ENCODE measurements at places on chromosomes 12 and 14.
A peak's percentile ranks its signal among the peaks of the same experiment; 100 is the strongest.

DNA sequence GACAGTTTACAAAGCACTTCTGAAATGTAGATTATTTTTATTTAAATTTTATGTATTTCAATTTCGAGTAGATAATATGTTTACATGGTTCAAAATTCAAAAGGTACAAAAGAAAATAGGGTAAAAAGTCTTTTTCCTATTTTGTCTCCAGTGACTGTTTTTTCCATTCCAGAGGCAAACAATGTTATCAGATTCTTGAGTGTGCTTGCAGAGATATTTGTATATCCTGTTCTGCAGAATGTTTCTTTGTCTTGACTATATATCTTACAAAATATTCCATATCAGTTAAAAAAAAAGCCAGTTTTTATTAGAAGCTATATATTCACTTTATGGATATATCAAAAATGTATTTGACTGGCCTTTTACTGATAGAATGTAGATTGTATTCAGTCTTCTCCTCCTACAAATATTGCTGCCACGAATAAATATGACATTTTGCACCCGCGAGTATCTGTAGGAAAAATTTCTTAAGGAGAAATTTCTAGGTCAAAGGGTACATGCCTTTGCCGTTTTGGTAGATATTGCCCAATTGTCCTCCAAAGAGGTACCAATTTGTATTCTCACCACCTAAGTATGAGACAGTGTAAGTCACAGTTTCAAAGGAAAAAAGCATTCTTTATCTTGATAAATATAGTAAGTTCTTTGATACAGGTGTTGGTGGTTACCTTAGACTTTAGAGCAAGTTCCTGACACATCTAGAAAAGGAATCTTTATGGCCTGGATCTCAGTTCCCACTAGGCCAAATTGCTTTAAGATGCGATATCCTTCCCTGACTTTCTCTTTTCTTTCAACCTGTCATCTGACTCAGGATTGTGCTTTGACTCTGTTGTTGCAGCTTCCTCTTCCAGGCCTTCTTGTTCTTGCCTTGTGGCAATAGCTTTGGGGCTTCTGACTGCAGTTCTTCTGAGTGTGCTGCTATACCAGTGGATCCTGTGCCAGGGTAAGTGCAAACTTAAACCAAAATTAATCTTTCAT, 2.3 kb downstream of the KLRG1 start:
- no peak for DNase-seq

DNA sequence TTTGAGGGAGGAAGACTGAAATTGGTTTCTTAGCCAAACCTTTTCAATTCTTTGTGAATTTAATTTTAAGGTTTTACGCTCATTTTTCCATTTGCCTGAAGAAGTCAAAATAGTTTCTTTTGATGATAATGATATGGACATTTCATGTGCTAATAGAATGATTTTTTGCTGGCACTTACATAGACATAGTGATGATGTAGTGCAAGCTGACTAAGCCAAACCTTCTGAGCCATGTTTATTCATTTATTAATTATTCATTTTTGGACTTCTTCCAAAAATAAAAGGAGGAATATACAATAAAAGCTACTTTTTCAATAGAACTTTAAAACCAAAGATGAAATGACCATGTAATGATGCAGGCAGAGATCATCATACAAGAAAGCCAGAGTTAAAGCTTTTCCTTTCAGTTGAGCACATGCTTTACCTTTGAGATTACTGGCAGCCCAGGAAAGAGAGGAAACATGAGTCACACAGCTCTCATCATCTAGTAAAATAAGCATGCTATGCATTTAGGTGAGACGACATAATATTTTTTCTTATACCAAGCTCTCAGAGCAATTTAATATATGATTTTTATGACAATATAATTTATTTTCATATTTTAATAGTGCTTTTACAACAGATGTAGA, 24.8 kb downstream of the KCNA1 start:
- no peak for DNase-seq

GRCh38 chr14:103002578-103003350, 54.6 kb downstream of the CDC42BPB start:
- DNase-seq: no peak

GRCh38 chr14:89921346-89921745, 33.2 kb downstream of the EFCAB11 start:
- DNase-seq: no peak

DNA sequence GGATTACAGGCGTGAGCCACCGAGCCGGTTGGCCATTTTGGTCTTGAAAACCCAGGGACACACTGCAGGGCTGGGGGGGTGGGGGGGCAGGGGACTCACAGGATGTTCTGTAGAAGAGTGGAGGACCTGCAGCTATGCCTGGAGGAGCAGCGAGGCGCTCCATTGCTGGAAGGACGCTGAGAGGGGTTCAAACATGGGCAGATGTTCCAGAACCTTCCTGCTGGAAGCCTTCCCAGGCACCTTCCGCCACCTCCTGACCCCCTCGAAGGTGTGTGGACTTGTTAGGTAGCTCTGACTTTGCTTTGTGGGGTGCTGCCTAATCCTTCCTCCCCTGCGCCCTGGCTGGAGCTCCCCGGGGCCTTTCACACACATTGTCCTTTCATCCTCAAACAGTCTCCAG, 19.6 kb upstream of the PPP1R13B start:
- DNase-seq: no peak

- no peak for DNase-seq
These were observed 650 bp downstream of the GALC start for GRCh38 chr14:87992346-87992717.

DNA sequence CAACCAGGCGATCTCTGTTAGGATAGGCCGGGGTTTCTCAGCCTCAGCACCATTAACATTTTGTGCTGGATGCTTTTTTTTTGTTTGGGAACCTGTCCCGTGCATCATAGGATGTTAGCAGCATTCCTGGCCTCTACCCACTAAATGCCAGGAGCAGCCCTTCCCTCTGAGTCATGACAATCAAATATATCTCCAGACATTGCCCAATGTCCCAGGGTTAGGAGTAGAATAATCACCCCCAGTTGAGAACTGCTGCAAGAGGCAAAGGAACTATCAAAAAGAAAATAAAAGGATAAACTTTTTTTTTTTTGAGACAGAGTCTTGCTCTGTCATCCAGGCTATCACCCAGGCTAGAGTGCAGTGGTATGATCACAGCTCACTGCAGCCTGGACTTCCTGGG, 76.0 kb downstream of the ACACB start:
- no peak for DNase-seq

- DNase-seq: peak; percentile 66
These were observed 138.8 kb upstream of the WSCD2 start for GRCh38 chr12:107990325-107990724.

GRCh38 chr12:67884596-67884995, 104.7 kb upstream of the IFNG-AS1 start:
- DNase-seq: no peak

DNA sequence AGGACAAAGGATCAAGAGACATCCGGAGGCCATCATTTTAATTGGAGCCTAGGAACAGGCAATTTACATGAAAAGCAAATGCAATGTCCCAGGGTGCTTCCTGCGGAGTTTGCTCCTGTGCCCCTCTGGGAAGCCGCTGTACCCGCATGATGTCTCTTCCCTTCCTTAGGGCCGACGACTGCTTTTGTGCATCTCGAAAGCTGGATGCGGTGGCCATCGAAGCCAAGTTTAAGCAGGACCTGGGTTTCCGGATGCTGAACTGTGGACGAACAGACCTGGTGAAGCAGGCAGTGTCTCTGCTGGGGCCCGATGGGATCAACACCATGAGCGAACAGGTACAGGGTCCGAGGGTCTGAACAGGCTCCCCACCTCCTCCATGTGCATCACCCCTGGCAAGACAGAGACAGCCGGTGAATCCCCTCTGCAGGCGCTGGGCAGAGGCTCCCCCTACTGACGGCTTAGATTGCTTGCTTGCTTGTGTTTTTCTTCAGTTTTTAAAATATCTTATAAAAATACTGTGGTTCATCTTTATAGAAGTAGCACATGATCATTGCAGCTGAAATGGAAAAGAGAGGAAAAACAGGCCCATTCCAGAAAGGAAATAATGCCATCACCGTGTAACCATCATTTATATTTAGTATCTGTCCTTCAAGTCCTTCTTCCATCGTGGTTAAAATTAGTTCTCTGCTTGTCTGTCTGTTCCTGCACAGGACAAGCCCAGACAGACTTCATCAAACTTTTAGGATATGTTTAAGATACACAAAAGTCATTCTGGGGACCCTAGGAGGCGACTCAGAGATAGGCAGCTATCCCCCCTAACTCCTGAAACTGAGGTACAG, 75.4 kb upstream of the PWP1 start:
- DNase-seq: peak; percentile 65

- DNase-seq: no peak
These were observed 919.9 kb upstream of the FLRT2 start for GRCh38 chr14:84610086-84610485.

- no peak for DNase-seq
These were observed 84.7 kb downstream of the GALNT4 start for GRCh38 chr12:89439941-89440340.

- peak; percentile 13 for DNase-seq
These were observed 47.2 kb downstream of the FGD4 start for GRCh38 chr12:32446316-32447119.

DNA sequence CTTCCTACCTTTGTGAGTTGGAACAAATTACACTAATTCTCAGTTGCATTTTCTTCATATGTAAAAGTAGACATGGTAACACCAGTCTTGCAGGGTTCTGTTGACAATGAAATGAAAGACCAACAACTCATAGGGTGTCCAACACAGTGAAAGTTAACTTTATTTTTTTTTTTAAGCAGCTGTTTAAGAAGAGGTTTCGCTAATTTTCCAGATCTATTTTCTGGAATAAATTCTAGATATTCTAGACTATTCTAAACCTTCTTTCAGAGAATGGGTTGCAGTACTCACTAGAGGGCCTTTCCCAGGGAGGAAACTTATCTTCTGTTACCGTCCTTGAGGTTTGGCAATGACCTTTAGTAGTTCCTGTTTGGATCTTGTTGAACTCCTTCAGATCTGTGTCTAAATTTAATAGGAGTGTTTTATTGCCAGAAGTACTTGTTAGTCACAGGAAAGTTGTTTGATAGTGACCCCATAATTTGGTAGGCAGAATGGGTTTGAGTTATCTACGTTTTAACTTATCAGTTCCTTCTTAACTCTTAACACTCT, 2.8 kb upstream of the ART4 start:
- no peak for DNase-seq
